ENCODE measurements at places on chromosomes 7 and 10. TPM values are rescaled to one million over a fixed set of nuclear protein-coding genes. Genes with fewer than 3 reads are reported as not detected.

Gene C7orf57
- polyA plus RNA-seq = not detected

Gene IFIT1B
- not detected for polyA plus RNA-seq

Gene ZNF365
- 0.03 TPM for polyA plus RNA-seq

Gene MAGI2
- polyA plus RNA-seq = 0.81 TPM

Gene COBL
- 8.0 TPM for polyA plus RNA-seq

Gene SEMA3C
- polyA plus RNA-seq = 18.0 TPM

Gene NEUROG3
- polyA plus RNA-seq = 0.04 TPM

Data from adipose tissue (tissue), 3 donors.